ENCODE measurements at places on chromosomes 7 and 10. TPM values are rescaled to one million over a fixed set of nuclear protein-coding genes. Genes with fewer than 3 reads are reported as not detected.

TWIST1 gene
- not detected for polyA plus RNA-seq

ZNF804B gene
- not detected for polyA plus RNA-seq

- H3K4me1 ChIP-seq: no peaks in the 10 kb centered on the region
- H3K4me3 ChIP-seq: no peak overlapping the region
- no peak for DNase-seq
- no peak overlapping the region for H3K27ac ChIP-seq
- H3K27me3 ChIP-seq: no peaks in the 10 kb centered on the region
These were observed 352.5 kb upstream of the MGMT start for GRCh38 chr10:129114588-129114987.

DNA sequence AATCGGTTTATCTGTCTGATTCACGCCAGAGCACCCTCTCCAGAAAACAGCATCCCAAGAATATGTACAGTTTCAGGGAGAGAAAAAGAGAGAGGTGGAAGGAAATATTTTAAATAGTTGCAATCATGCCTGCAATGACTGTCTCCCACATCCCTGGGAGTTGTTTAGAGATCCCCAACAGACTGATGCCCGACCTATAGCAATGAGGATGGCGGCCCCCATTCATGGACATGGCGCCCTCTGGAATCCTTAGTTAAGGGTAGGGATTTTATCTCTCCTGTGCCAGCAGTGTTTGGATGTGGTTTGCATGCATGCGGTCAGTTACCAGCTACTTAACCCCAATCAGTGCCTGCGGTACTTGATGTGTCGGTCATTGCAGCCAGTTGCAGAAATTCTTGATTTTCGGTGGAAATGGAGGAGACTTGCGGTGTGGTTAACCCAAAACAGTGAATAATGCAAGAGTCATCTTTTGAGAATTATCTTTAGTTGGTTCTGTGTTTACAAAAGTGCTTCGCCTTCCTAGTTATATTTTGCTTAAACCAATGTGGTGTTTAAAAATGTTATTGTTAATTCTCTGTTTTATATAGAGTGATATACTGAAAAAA, 186.0 kb upstream of the TCF7L2 start:
- H3K36me3 ChIP-seq: no peaks in the 10 kb centered on the region
- no peaks in the 10 kb centered on the region for H3K27me3 ChIP-seq
- no peak for DNase-seq
- no peaks in the 10 kb centered on the region for H3K4me1 ChIP-seq

DNA sequence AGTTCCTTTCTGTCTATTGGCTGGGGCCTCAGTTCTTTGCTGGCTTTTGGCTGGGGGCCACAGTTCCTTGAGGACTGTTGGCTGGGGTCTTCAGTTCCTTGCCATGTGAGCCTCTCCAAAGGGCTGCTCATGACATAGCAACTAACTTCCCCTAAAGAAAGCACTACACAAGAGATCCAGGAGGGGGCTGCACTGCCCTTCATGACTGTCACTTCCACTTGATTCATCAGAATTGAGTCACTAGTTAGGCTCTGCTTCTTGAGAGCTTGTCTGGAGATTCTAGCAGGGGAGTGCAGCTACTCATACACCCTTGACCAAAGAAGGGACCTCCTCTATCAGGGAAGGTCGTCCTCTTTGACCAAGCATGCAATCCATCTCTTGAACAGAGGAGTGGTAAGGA, 38.0 kb upstream of the MKX start:
- no peak overlapping the region for H3K27ac ChIP-seq
- H3K4me3 ChIP-seq: no peak overlapping the region
- no peaks in the 10 kb centered on the region for H3K4me1 ChIP-seq
- no peak for DNase-seq
- peaks cover 16% of the 10 kb centered on the region for H3K27me3 ChIP-seq

DNA sequence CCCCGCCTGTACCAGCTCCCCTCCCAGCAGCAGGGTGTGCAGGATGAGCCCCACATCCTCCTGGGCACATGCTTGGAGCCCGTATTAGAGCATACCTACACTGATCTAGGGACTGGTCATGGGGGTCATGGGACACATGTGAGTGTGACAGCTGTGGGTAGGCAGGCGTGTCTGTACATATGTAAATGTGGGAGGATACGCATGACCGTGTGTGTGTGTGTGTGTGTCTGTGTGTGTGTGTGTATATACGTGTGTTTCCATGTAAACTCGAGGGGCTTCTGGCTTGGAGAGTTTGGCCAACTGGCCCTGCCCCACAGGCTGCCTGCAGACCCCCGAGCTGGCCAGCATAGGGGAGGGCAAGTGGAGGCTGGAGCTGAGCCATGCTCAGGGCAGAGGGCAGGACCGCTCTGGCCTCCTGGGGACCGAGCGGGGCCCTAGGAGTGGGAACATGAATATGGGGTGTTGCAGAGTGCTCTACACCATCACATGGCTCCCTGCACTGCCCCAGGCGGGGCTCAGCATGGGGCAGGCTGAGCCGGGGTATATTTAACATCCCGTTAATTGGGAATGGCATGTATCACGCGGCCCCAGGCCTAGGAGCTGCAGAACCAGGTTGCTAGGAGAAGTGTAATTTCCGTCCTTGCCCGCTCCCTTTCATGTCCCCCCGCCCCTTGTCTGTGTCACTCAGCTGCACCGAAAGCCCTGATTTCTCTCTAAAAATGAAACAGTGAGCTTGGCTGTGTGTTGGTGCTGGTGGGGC, 152.7 kb upstream of the PCBD1 start:
- peaks cover 9% of the 10 kb centered on the region for H3K4me1 ChIP-seq
- no peak for DNase-seq
- no peaks in the 10 kb centered on the region for H3K36me3 ChIP-seq
- H3K27me3 ChIP-seq: no peaks in the 10 kb centered on the region
- no peak overlapping the region for H3K4me3 ChIP-seq

DNA sequence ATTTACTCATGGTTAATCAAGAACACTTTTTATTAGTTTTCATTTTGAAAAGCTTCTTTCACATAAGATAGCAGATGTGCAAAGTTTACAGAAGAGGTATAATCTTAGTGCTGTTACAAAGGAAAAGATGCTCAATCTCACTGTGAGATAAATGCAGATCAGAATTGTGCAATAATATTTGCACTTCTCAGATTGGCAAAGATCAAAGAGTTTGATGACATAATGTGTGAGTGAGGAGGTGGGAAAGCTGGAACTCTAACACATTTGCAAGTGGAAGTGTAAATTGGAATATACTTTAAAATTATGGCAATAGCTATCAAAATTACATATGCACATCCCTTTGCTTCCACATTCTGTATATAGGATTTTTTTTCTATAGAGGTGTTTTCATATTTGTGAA, 21.5 kb upstream of the STN1 start:
- H3K27ac ChIP-seq: no peak overlapping the region
- H3K36me3 ChIP-seq: no peaks in the 10 kb centered on the region
- no peaks in the 10 kb centered on the region for H3K4me1 ChIP-seq
- no peak overlapping the region for H3K4me3 ChIP-seq
- DNase-seq: no peak

DNA sequence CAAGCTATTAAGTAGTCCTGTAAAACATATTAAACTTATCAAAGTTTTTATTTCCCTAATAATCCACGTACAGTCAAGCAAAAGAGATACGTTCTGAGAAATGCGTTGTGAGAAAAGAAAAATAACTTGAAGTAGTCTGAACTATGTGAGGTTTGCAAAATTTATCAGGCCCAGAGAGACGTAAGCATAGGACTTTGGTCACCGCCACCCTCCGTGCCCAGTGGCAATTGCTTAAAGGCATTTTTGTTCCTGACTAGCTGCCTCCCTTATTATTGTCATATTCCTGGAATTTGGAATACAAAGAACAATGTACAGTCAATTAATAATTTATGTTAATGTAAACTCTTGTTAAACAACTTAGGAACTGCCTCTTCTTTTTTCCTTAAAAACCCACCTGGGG, 22.8 kb downstream of the HIBADH start:
- no peak for DNase-seq
- H3K36me3 ChIP-seq: peaks cover 14% of the 10 kb centered on the region
- no peak overlapping the region for H3K27ac ChIP-seq
- no peaks in the 10 kb centered on the region for H3K27me3 ChIP-seq
- peaks cover 13% of the 10 kb centered on the region for H3K4me1 ChIP-seq

DNA sequence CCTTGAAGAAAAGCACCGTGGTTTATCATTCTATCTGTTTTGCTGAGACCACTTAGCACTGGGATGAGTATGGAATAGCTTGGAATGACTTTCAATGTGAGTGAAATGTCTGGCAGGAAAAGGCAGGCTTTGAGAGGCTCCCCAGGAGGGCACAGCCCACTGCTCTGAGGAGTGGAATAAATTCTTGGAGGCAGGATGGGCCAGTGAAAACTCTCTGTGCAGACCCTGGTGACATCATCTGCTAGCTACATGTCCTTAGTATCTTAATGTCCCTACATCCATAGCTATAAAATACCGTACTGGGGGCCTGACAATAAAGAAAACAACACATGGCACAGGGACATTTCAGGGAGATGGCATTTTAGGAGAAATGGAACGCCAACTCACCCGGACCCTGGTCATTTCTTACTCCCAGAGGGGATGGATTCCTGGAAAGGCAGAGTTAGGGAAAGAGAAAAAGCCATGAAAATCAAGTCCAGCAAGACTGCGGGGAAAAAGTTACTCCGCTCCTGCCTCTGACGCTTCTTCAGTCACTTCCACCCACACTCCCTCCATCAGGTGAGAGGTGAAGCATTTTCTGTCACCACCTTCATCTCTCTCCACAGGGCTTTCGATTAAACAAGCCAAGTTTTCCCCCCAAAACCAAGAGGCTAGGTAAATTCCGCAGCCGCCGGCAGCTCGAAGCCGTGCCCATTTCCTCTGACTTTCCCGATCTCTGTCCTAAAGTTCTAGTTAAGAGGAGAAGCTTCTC, 991 bp downstream of the ZNF239 start:
- peaks cover 14% of the 10 kb centered on the region for H3K36me3 ChIP-seq
- DNase-seq: no peak
- H3K4me3 ChIP-seq: peak overlapping the region; percentile 87
- no peaks in the 10 kb centered on the region for H3K27me3 ChIP-seq
- peaks cover 50% of the 10 kb centered on the region for H3K4me1 ChIP-seq

All from naive B cell (primary cell).